GM12865 (cell line): ENCODE measurements at places on chromosomes 11 and 22.

GRCh38 chr11:63871962-63872799 is 33.3 kb downstream of the MARK2 start:
- peak; percentile 91 for DNase-seq

GRCh38 chr11:86577644-86578636 is 94.5 kb downstream of the ME3 start:
- DNase-seq, result no peak

DNA sequence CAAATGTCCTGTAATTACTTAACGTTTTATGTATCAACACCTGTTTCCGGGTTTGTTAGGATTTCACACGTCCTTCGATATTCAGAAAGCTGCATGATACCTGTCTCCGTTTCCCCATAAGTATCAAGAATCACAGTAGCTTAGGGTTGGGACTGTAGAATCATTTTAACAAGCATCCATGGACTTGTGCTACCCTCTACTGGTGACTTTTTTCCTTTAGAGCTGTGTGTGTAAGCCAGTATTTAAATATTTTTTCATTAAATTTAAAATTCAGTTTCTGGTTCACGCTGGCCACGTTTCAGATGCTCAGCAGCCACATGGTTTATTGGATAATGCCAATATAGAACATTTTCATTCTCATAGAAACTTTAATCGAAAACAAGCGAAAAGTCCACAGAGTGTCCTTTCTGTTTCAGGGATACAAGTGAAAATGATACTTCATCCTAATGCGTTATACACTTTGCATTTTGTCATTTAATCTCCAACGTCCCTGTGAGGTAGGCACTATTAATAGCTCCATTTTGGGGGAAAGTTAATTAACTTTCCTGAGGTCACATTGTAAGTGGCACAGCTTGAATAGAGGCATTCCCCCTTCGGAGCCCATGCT is 61.5 kb upstream of the SLC25A18 start:
- DNase-seq, result peak; percentile 80

DNA sequence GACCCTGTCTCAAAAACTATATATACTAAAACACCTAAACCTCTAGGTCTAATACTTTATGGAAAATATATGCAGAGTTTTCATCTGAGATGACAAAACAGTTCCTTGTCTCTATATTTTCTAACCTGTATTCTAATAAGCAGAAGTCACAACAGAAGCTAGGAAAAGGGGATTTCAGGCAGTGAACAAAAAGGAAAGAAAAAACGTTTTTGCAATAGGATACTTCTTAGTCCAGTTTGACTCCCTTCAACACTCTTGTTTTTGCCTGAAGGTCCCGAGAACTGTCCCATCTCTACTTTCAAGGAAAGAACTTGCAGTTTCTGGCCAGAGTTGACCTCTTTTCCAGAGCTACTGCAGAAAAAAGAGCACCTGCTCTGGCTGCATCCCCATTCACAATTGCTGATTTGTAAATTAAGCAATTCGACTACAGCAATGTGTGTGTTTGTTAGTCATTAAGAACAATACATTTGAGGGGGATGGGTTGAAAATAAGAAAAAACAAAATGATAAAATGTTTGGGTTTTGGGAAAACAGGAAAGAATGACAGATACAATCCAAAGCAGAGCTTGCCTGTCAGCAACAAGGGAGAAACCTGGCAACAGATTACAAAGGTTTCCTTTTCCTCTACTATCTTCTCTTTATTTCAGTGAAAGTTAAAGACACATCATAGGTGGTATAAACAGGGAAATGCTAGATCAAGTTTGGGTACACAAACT is 160.0 kb downstream of the FCHSD2 start:
- no peak for DNase-seq

- DNase-seq, result no peak
Observed at GRCh38 chr22:35479985-35480550, 60.6 kb upstream of the RASD2 start.

- no peak for DNase-seq
Observed at GRCh38 chr11:134469627-134470026, 57.6 kb upstream of the B3GAT1 start.

- no peak for DNase-seq
Observed at GRCh38 chr11:60926500-60926899, 2.2 kb downstream of the TMEM132A start.

- DNase-seq, result no peak
Observed at GRCh38 chr11:7204778-7205177, 46.9 kb upstream of the SYT9 start.

DNA sequence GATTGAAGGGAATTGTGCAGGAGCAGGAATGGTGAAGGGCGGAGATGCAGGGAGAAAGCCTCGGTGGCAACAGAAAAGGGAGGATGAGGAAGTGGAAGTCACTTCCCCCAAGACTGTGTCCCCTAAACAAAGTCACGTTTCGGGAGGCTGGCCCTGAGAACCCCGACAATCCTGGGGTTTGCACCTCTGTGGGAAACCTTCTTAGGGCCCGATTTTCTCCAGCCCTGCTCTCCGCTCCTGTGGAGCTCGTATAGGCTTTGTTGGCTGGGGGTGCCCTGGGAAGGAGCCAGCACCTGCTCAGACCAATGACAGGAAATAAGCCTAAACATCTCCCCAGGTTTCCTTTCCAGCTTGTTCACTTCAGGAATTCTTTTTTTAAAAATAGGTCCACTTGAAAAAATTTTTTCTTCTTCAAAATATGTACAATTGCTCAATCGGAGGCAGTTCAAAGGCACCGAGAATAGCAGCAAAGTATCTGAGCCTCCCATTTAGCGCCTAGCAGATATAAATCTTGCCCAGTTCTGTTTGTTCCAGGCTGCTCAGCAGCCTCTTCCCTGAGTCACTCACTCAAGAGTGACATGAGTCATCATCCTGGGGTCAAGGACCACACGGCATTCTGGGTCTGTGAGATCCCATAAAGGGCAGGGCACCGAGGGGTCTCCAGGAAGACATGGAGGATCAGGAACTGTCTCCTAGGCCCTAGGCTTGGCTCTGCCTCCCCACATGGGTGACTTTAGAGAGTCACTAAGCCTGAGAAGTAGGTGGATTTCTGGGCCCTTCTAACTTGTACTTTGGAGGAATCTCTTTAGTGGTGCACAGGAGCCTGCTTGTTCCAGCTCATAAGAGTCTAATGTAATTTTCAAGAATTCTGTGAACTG is 34.0 kb downstream of the IRAG1 start:
- DNase-seq, result peak; percentile 9

DNA sequence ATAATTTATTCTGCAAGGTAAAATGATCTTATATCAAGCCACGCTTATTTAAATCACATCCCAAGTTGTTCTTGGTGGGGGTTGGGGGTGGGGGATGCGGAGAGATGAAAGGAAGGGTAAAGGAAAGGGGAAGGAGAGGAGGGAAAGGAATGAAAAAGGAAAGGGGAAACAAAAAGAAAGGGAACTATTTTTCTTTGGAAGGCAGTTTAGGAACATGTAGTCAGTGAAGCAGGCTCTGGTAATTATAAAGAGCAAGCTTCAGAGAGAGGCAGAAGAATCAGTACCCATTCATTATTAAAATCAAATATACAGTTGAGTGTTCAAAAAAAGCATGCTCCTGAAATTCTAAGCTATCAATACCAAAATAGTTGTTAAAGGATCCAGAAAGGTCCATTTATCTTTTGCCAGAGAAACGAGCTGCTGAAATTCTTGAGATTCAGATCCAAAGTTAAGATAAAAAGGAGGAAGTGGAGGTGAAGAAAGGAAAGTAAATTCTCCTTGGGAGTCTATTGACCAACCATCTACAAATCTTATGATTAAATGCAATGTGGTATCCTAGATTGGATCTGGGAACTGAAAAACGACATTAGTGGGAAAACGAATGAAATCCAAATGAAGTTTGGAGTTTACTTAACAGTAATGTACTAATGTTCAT is 107.4 kb downstream of the SGSM3 start:
- no peak for DNase-seq

DNA sequence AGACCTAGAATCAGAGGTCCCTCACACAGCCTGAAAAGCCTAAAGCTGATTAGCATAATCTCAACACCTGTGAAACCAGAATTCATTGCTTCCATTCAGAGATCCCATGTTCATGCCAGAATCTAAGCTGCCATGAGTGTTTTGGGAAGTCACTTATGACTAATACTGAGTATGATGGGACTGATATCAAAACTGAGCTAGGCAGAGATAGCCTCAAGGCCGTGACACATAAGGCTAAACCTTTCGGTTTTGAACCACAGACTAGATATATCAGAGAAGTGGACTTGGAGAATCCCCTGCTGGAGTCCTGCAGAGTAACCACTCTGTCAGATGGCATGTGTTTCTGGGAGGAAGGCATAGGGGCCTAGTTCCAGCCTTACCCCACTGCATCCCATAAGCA is 23.1 kb upstream of the GLYATL2 start:
- DNase-seq, result peak; percentile 21

DNA sequence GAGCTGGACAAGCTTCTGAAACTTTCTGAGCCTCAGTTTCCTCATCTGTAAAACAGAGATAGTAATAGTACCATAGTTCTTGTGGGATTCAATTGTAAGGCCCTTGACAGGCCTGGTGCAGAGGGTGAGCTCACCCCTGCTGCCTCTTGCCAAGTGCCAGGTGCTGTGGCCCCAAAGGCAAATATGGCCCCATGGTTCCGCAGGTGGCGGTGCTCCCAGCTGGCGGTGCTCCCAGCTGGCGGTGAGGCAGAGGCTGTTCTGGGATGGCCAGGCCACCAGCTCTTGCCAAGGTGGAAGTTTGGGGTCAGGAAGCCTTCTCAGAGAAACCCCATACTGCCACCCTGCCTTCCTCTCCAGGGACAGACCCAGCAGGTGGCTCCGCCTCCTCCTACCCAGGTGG is 8.8 kb downstream of the NPTXR start:
- no peak for DNase-seq

DNA sequence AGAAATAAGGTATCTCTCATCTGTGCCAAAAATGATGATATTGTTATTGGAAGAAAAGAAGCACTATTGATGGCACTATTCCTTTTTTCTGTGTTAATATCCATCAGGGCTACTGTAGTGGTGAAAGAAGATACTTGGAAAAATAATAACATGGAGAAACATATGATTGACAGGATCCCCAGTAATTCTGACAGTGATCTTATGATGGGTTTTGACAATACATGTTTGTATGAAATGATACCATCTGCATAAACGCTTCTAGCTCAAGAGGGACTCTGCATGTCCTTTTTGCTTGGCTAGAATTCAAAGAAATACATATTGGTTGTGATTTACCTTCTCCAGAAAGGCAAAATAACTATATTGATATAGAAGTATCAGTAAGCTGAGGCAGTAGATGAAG is 178.1 kb downstream of the GUCY1A2 start:
- no peak for DNase-seq

- no peak for DNase-seq
Observed at GRCh38 chr11:91563176-91563575, 661.4 kb upstream of the FAT3 start.

DNA sequence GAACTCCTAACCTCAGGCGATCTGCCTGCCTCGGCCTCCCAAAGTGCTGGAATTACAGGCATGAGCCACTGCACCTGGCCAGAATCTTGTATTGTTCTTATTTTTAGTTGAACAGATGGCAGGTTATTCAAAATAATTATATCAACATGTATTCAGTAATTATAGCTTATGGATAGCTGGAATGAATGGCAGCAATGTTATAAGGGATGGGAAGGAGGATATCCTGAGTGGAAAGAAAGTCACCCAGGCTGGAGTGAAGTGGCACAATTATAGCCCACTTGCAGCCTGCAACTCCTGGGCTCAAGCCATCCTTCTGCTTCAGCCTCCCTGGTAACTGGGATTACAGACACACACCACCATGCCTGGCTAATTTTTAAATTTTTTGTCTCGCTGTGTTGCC is 88.1 kb downstream of the MED15 start:
- no peak for DNase-seq

GRCh38 chr11:87022254-87022653 is 15.5 kb upstream of the TMEM135 start:
- DNase-seq, result peak; percentile 6

DNA sequence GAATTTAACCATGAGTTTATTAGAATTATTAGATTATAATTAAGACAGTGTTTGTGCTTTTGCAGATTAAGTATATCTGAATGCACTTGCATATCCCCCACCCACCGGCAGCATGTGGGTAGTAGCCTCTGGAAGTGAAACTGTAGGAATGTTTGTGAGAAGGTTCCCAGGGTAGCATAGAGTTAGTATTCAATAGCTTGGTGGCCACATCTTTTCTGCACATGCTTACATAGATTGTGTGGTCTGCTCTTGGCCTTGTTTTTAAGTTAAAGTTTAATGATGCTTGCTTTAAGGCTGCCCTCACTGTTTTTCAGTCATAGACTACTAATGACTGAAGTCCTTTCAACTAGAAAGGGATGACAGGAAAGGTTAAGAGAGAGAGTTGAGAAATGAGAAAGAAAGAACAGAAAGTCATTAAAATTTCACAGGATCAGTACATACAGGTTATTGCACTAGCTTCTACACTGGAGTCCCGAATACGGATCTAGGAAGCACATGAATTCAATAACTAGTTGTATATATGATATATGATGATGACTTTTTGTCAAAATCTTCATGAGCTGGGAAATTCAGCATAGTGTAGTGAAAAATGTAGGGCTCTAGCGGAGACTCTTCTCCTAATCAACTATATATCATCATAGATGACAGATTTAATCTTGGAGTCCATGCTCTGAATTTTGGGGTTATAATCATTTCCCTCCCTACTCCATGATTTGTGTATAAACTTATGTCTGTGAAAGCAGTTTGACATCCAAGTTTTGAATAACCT is 137.1 kb downstream of the ARHGAP42 start:
- no peak for DNase-seq
